ENCODE measurements at places on chromosomes 2 and 18.

DNA sequence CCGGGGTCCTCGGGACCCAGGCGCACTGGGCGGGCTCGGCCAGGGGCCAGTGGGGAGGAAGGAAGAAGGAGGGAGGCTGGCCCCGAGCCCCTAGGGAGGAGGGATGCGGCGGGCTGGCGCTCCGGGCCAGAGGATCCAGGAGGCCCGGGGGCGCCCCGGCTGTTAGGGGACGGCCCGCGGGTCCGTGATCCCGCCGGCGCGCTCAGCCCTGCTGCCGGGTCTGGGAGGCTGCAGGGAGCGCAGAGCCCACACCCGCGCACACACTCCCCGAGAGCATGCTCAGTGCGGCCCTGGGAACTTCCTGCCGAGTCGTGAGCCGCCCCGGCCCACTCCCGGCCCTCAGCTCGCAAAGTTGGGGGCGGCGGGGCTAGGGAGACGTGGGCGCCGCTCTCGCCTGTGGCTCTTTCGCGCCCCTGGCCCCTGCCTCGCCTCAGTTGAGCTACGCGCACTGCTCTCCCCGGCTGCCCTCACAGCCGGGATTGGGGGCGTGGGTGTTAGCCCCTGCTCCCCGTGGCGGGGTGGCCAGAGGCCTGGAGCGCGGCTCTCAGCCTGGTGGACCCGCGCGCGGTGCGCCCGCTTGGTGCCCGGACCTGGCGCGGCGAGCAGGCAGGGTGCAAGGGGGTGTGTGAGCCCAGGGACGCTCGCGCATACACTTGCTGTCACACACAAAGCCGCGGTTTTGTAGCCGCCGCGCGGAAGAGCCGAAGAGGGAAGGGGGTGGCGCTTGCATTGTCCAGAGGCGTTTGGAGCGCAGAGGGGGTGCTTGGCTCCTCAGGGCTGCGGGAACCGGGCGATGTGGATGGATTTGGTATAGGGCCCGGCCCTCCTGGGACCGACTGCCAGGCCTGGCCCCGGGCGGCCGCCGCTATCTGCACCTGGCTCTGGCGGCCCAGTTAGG is 132.9 kb upstream of the MGAT5 start:
- no peak for DNase-seq

DNA sequence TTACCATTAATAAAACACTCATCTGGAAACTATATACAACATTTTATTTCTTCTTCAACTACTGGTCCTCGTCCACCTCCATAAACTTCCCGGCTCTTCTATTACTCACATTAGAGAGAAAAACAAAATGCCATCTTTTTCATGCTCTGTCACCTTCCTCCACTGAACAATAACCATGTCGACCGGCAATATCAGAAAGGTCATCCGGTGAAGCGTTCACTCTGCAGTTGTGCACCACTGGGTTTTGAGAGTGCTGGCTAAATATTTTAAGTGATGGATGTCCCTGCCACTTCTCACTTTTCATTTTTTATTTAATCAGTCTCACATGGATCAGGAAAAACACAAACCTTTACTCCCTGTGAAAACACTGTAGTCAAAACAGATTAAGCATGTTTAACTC is 48.2 kb downstream of the SPP2 start:
- DNase-seq = no peak

DNA sequence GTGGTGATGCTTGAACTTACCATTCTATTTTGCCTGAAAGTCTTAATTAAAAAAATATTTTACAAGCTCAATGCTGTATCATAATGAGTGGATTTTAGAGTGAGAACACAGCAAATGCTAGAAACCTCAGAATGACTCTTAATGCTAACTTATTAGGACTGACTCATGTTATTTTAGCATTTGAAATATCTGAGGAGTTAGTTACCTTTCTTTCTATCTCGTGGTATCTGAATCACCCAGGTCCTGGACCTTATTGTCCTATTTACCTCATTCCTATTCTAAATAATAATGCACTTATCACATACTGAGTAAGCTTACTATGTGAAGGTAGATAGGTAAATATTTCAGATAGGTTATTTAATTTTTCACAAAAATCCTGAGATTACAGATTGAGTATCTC is 70.7 kb downstream of the SOS1 start:
- DNase-seq = no peak

DNA sequence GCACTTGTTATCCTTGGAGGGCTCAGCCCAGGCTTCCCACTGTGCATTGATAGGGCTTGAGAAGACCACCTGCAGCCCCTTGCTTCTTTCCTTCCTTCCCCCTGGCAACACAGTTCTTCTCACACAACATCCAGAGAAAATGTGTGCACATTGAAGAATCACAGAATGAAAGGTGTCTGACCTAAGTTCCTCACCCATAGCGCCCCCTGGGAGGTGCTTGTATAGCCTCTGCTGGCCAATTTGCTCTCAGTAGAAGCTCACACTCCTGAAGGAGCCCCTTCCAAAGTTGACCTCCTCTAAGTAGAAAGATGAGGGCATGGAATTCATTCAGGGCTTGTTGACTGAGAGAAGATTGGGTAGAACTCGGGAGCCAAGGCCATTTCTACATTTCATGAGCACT is 758.4 kb upstream of the KLHL29 start:
- DNase-seq = no peak

- DNase-seq = no peak
Observed at GRCh38 chr18:56433919-56434318, 204.5 kb downstream of the TXNL1 start.

- DNase-seq = no peak
Observed at GRCh38 chr2:28635191-28635611, 116.4 kb upstream of the PPP1CB start.

GRCh38 chr2:85453571-85453970 is 35.1 kb downstream of the SH2D6 start:
- DNase-seq = no peak

- peak; percentile 37 for DNase-seq
Observed at GRCh38 chr2:237154884-237155851, 69.5 kb downstream of the COPS8 start.

DNA sequence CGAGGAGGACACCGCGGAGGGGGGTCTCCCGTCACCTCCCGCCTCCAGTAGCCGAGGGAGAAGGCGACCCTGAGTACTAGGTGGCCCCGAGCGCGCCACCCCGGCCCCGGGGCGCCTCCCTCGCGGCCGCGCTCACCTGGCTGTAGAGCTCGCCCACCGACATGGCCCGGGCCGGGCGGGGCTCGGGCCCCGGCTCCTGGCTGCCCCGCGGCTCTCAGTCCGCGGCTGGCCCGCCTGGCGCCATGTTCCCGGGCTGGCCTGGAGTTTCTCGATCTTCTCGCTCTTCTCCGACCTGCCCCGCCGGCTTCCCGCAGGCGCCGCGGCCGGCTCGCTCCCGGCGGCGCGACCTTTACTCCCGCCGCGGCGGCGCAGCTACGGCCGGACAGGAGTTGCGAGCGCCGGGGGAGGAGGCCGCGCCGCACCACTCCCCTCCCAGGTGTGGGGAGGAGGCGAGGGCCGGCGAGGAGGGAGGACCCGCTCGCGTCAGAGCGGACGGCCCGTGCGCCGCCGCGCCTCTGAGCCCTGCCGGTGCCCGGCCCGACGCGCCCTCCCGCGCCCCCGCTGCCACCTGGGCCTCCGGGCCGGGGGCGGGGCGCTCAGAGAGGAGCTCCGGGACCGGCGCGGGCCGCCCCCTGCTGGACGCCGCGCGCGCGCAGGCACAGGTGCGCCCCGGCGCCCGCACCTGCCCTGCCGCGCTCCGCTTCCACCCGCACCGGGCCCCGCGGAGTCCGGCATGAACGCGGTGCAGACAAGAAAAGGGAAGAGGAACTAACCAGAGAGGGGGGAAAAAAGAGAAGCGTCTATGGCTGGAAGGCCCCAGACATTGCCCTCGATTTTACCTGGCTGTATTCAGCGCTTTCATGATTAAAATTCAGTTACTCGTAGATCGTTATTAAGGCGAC is at the start of gene MYO5B:
Gene MYO5B, minus strand, starts transcription at position 517 of the 902 bp plus-strand sequence. Its CDS starts 354 bp downstream, at position 163.
- peak; percentile 27 for DNase-seq

DNA sequence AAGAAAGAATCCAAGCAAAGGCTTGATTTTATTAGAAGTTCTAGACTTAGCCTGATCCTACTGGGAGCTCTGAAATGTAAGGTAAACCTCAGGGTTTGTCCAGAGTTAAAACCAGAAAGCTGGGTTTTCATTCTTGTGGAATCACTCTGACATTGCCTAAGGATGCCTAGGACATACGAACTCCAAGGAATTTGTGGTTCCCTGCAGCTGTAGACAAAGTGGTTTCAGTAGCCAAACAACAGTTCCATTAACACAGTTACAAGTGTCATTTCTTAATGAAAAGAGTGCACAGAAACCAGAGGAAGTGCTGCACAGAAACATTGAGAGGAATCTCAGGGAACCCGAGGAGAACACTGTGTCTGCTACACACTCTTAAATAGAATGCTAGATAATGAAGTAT is 221.4 kb upstream of the ST6GAL2 start:
- no peak for DNase-seq
